ENCODE measurements at places on chromosomes 7 and 10.

- no peak for DNase-seq
Observed at GRCh38 chr7:103766660-103767059, 222.8 kb downstream of the RELN start.

DNA sequence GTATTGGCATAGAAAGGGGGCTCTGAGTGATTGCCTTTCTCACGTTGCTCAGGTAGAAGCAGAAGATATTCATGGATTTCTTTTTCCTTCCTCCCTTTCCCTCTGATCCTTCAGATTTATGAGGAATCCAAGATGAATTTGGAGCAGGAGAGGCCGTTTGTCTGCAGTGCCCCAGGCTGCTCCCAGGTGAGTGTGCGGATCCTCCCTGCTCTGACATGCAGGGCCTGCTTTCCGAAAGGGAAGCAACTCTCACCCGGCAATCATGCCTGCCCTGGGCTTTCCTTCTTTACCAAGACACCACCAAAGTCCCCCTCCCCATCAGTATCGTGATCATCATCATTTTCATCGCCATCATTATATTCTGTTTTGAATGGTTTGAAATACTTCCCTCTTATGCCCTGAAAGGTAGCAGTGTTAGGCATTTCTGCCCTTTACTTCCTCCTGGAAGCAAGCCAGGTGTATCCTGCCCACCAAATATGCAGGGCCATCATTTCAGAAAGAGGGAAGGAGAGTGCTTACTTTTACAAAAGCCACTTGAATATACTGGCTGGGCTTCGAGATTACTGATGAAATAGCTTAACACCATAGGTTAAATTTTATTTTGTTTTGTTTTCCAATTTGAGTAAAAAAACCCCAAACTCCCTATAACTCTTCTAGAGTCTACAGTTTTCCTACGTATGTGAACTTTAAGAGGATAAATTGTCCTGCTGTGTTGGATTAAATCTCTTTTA lies 75.9 kb downstream of the CREB5 start:
- no peak for DNase-seq

GRCh38 chr7:134694299-134694698 lies 47.6 kb downstream of the BPGM start:
- DNase-seq: no peak

- no peak for DNase-seq
Observed at GRCh38 chr10:6204341-6205191, 1.8 kb downstream of the PFKFB3 start.

DNA sequence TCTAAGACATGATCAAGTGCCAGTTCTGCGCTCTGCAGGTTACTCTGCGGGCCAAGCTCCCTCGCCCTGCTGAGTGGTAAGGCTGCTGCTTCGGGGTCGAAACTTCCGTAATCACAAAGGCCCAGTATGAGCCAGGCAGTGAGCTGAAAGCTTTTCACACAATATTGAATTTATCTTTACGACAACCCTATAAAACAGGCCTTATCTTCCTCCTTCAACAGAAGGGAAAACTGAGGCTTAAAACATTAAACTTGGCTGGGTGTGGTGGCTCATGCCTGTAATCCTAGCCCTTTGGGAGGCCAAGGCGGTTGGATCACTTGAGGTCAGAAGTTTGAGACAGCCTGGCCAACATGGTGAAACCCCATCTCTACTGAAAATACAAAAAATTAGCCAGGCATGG lies 83.3 kb downstream of the FAM107B start:
- no peak for DNase-seq

DNA sequence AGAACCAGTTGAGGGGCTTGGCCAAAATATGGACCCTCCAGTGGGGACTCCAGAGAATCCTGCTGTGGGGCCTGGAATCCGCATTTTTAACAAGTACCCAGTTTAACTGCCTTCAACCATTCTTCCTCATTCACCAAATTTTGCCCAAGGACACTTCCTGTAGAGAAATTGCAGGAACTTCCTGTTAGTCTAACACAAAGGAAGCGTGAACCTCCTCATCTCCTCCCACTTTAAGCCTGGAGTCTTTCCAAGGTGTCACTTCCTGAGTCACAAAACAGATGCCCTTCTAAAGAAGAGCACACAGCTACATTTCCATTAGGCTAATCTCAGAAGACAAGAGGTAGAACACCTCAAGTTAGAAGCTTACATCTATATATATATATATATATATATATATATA lies 188.4 kb downstream of the PPP1R17 start:
- no peak for DNase-seq

- DNase-seq: no peak
Observed at GRCh38 chr10:50432211-50433009, 181.1 kb upstream of the ASAH2 start.

Measured in left renal cortex interstitium (tissue), 4 donors.